ACHN (cell line): ENCODE measurements at places on chromosomes 2 and 18.
A peak's percentile ranks its signal among the peaks of the same experiment; 100 is the strongest.

DNA sequence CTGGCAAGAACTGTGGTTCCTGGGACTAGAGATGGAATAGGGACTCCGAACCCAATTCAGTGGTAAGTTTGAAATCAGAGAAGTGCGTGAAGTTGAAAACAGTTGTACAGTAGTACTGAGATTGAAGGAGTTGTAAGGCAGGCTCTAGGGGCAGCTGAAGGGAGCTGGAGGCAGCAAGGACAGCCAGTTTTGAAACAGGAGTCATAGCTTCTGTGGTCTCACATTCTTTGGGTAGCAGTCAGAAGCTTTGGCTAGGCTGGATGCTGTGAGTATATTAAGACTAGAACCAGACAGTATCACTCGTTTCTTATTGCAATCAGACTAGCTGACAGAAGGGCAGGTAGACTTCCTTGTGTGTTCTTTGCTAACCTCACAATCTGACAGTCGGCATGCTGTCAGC lies 64.5 kb upstream of the ADAM23 start:
- DNase-seq: no peak

DNA sequence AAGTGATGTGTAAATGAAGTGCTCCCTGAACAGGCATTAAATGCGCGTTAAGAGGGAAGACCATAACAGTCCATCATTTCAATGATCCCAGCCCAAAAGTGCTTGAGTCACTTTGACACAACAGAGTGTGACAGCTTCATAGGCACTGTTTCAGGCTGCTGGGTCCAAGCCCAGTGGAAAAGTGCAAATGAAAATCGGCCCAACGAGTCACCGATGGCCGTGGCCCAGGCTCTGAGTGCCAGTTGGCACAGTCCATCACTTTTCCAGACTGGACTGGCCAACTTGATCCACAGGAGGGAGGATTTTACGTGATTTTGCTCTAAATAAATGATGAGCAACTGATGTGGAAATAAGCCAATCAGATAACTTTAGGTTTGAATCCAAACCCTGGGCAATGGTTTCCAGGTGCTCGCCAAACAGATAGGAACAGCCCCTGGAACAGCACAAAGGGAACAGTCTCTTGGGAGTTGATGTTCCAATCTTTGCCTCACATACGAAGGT lies 114.0 kb downstream of the SP3 start:
- no peak for DNase-seq

DNA sequence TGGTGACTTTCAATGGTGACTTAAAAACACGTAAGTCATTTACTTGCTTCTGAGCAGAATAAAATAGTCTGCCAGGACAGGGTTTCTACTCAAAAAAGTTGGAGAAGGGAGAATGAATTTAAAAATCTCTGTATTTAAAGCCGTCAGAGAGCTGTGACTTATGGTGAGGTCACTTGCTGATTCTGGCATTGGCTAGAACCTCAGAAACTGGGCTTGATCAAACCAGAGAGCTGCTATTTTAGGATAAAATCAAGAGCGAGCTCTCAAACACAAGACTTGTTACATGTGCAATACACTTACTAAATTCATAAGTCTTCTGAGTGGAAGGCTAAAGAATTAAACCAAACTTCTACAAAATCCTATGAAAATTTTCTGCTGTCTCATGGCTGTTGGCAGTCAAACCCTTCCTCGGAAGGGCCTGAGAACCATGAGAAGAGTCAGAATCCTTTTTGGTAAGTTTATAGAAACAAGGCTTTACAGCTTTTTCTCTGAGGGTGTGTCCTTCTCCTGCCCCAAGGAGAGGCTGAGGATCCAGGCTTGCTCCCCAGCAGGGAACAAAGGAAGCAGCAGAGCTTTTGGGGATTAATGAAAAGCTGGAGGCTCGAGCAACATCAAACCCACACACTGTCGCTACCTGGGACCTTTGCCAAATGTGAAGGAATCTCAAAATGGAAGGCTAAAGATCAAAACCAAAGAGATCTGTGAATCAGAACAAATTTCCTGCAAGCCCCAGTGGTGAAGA lies 816.4 kb downstream of the SOCS6 start:
- no peak for DNase-seq

DNA sequence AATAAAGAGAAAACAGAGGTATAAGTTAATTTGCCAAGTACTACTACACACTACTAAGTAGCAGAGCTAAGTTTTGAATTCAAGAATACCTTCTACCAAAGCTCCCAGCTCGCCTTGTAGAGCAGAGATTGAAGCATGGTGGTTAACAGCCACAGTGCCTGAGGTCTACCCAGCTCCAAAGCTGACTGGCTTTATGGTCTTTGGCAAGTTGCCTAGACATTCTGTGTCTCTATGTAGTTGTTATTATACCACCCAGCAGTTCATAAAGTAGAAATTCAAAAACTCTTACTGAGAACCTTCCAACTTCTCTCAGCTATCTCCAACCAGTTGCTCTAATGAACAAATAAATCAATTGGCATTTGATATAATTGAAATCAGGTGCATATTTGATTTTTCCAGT lies 87.8 kb downstream of the PDE11A start:
- DNase-seq: peak; percentile 75

- no peak for DNase-seq
Measured at GRCh38 chr2:135822855-135823254, 14.1 kb downstream of the LCT start.

- no peak for DNase-seq
Measured at GRCh38 chr2:16763056-16763455, 97.4 kb upstream of the CYRIA start.

GRCh38 chr2:161422816-161423403 lies 6.8 kb downstream of the TBR1 start:
- DNase-seq: no peak

DNA sequence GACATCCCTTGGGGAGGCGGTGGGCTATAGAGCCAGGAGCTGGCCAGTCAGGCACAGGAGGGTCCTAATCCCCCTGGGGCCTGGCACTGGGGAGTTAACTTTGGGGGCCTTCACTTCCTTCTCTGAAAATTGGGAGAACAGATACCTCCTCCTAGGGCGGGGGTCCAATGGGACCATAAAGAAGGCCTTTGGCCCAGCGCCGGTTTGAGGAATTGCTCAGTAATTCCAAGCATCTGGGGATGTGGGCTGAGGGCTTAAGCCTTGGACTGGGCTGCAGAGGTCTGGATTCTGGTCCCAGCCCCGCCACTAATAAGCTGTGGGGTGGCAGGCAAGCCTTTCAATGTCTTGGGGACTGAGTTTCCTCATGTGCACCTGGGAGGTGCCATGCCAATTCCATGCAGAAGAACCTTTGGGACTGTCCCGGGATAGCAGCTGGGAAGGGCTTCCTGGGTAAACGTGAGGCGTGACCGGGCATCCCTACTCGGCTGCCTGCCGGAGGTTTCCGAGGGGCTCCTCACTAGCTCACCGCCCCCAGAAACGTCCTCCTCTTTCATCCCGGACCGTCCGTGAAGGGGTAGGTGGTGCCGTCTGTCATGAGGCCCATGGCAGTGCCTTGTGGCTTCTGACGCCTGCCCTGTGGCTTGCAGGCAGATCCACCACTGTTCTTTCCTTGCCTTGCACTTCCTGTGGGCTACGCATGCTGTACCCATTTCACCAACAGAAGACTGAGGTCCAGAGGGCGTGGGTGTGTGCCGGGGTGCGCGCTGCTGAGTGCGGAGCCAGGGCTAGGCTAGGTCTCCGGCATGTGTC lies 67.4 kb upstream of the HPCAL1 start:
- no peak for DNase-seq

GRCh38 chr2:42957109-42957860 lies 164.9 kb upstream of the HAAO start:
- peak; percentile 56 for DNase-seq

GRCh38 chr2:120901201-120901600 lies 165.5 kb downstream of the GLI2 start:
- no peak for DNase-seq

DNA sequence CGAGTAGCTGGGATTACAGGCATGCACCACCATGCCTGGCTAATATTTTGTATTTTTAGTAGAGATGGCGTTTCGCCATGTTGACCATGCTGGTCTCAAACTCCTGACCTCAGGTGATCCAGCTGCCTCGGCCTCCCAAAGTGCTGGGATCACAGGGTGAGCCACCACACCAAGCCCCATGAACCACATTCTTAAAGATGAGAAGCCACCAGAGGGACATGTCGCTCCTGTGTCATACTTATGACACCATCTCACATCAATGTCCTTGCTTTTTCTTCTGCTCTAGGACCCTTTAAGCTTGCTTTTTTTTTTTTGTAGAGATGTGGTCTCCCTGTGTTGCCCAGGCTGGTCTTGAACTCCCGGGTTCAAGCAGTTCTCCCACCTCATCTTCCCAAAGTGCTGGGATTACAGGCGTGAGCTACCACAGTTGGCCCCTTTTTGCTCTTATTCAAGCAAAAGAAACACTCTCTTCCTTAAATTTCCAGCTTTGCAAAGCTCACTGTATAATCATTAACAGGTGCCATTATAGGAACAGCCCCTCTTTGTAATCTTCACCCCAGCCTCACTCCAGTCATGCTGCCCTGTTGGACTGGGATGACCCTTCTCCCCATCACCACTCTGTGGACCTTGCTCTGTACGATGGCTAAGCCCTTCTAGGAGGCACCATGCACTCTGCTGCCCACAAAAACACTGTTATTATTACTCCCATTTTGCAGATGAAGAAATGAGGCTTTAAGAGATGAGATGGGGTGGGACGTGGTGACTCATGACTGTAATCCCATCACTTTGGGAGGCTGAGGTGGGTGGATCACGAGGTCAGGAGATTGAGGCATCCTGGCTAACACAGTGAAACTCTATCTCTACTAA lies 10.8 kb upstream of the KCNG3 start:
- DNase-seq: no peak

DNA sequence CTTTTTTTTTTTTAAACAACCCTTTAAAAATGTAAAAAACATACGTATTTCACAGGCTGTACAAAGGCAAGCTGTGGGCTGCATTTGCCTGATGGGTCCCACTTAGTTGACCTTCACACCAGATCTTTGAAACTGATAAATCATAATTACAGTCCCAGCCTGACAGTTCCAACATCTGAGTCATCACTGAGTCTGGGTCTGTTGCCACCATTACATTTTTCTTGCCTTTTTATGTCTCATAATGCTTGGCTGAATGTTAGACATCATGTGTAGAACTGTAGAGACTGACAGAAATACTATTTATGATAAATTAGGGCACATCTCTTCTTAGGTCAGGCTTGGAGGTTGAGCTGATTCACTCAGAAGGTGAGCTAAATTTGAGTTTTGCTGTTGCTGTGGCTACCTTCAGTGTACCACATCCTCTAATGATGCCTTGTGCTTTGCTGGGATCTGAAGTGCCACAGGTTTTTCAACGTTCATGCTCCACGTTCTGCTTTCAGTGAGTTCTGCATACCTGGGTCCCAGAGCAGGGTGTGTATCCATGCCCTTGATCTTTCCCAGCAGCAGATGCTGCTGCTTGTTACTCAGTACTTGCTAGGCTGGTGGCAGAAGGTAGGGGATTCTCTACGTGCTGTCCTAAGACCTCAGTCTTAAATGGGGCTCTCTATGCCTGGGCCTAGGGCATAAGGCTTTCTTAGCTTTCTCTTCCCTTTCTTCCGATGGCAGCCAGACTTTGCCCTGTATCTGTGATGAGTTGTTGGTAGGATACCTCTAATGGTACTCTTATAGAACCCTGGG lies 160.6 kb upstream of the SMAD7 start:
- no peak for DNase-seq

GRCh38 chr2:74079522-74080341 lies 68.0 kb downstream of the BOLA3 start:
- DNase-seq: no peak

DNA sequence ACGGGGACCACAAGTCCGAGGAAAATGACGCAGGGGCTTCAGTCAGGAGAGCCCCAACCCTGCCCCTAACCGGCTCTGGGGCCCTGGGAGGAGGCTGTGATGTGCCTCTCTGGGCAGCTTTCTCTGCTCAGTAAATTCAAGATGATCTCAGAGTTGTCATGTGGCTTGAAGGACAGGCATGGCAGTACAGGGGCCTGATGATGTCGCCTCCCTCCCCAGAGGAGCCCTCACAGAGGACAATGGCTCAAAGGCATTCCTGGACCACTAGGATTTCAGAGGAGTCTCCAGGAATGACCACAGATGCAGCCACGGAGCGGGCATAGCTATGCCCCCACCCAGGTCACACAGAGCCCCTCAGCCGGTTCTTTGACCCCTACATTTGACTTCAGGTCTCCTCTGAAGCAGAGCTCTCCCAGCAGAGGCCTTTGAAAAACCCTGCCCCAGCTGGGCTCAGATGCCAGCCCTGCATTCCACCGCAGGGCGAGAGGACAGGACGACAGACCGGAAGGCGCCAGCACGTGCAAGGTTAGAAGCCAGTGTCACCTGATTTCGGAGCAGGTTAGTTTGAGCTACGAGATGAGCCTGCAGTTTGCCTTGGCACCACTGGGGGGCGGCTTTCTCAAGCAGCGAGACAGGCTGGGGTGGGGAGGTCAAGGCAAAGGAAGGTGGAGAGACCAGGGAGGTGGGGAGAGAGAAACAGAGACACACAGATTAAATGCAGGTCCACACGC lies 39.2 kb downstream of the BIN1 start:
- DNase-seq: peak; percentile 75

DNA sequence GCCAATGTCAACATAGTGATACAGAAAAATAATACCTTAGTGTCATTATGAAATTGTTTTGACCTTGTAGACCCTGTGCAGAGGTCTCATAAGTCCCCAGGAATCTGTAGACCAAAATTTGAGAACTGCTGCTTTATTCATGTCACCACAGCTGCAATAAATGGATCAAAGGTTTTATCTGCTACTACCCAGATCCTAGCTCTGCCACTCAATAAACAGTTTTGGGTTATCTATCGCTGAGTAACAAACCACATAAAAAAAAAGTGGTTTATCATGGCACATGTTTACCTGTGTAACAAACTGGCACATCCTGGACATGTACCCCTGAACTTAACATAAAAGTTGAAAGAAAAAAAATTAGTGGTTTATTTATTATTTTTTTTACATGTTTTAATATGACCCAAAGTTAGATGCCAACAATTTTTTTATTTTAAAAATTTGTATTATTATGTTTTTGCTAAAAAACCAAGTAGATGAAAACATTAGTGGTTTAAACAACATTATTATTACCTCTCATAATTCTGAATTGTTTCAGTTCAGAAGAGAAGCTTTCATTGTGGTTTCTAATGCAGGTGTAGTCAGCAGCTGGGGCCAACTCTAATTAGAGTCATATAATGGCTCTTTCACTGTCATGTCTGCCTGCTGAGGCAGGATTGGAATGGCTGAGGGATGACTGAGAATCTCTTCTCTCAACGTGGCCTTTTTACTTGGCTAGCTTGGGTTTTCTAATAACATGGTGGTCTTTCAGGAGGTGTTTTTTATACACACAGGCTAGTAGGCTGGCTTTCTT lies 103.3 kb upstream of the SLC38A11 start:
- no peak for DNase-seq
